Stimulated activated CD8-positive, alpha-beta memory T cell treated with anti-CD3 and anti-CD28 coated beads, Interleukin-4, amount 100 ng/mL, for 24 hours (primary cell): ENCODE measurements at places on chromosomes 13 and 19.

GRCh38 chr13:82962397-82962796 lies 919.9 kb downstream of the SLITRK1 start:
- no peak for DNase-seq

GRCh38 chr13:42574435-42575311 lies 721 bp downstream of the TNFSF11 start:
- peak; percentile 48 for DNase-seq

GRCh38 chr19:53332484-53332883 lies 1.1 kb upstream of the ZNF845 start:
- DNase-seq: no peak

DNA sequence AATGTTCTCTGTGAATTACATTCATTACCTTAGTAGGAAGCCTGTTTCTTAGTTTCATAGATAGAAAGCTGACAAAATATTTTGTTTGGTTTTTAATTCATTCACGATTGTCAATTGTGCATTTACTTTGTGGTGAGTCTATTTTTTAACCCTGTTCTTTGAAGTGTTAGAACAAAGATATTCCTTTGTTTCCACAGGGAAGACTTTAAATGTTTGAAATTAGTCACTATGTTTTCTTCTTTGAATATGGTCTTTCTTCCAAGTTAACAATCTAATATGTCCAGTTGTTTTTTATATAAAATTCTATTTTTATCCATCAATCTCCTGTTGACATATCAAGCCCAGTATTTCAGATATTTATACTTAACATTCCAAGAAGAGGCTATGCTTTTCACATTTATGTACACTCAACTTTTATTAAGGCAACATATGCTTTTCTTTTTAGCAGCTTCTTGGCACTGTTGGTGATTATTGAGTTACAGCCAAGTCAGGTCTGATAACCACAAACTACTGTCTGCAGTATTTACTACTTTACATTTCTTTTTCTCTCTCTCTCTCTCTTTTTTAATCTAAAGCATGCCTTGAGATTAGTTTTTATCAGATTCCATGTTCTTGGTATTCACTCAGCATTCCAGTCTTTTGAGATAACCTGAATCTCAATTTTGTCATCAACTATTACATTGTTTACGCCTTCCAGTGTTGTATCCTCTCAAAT lies 812.8 kb upstream of the SLC10A2 start:
- DNase-seq: no peak

DNA sequence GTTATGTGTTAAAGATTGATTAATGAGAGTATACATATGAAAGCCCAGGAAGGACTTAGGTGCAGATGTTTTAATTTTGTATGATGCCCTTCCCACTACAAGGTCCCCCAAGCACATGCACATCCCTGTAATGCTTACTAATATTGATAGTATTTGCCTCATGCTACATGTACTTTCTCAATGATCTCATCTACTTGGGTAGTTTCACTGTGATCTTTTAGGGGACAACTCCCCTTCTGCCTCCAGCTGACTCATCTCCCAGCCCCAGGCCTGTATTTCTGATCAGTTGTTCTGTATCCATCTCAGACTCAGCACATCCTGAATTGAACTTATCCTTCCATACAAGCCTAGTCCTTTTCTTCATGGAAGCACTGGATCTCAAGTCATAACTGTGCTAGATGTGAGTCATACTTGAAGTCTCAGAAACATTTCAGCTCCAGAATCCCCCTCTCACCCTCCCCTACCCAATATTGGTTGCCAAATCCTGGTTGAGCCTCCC lies 49.4 kb upstream of the INTS6 start:
- DNase-seq: no peak
